Activated naive CD4-positive, alpha-beta T cell (primary cell): ENCODE measurements at places on chromosomes 3 and 15.

- no peak for DNase-seq
Measured at GRCh38 chr3:111690242-111690641, 95.1 kb upstream of the ZBED2 start.

- no peak for DNase-seq
Measured at GRCh38 chr3:143975554-143976152, 4.0 kb downstream of the DIPK2A start.

DNA sequence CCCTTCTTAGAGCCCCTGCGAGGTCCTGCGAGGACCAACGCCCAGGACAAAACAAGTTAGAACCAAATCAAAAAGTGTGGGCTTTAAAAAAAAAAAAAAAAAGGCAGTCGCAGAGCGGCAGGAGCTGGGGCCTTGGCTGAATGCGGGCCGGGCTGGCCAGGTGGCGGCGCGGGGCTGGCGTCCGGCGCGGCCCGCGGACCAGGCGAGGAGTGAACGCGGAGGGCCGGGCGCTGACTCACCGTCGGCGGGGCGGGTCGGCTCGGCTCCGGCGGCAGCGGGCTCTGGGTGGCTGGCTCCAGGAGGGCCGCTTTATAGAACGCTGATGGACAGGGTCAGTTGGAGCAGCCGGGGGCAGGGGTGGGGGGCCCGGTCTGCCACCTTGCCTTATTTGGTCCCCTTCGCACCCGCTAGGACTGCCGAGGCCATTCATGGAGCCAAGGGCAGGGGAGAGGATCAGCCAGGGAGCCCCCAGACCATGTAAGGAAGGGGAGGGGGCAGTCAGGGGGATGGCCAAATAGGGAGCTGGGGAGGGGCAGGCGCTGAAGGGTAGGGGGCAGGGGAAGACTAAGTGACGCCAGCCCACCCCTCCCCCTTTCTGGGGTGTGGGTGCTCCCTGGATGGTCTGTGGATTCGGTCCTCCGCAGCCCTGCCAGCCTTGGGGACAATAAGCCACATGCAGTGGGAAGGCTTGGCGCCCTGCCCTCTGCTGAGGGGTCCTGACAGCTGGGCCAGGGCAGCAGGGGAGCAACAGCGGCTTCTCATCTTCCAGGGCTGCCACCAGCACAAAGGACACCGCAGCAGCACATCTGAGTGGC is at the start of gene ACTC1:
Gene ACTC1 (minus strand): TSS at position 283 of the 815 bp plus-strand sequence. CDS start 741 bp downstream, outside the sequence.
- DNase-seq: no peak

- no peak for DNase-seq
Measured at GRCh38 chr15:74384881-74385643, 17.6 kb upstream of the CYP11A1 start.

- no peak for DNase-seq
Measured at GRCh38 chr3:98966862-98967546, 65.5 kb upstream of the DCBLD2 start.

DNA sequence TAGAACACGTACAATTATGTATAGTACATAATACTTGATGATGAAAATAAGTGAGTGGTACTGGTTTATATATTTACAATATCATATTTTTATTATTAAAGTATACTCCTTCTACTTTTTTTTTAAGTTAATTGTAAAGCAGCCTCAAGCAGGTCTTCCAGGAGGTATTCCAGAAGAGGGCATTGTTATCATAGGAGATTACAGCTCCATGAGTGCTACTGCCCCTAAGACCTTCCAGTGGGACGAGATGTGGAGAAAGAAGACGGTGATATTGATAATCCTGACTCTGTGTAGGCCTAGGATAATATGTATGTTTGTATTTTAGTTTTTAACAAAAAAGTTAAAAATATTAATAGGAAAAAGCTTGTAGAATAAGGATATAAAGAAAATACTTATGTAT is 40.3 kb upstream of the SCN5A start:
- no peak for DNase-seq

GRCh38 chr3:41681479-41681878 is 280.4 kb downstream of the ULK4 start:
- DNase-seq: no peak
